ENCODE measurements at places on chromosomes 6 and 20.

DNA sequence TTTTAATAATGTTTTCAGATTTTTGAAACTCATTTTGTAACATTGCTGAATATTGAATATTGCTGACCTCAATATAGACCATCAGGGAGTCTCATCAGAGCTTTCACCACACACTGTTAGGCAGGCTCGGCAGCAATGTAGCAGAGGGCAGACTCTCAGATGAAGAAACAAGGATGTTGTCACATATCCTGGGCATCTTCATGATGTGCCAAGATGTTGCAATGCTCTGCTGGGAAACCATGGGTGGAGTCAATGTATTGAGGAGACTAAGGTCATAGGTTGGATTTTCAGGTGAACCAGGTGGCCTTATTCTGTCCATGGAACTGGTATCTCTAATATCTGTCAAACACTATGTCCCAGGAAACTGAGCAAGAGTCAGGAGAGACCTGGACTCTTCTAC, 27.3 kb downstream of the NR2E1 start:
- DNase-seq = no peak

GRCh38 chr6:159056003-159056402, 11.2 kb upstream of the TAGAP start:
- DNase-seq = no peak

DNA sequence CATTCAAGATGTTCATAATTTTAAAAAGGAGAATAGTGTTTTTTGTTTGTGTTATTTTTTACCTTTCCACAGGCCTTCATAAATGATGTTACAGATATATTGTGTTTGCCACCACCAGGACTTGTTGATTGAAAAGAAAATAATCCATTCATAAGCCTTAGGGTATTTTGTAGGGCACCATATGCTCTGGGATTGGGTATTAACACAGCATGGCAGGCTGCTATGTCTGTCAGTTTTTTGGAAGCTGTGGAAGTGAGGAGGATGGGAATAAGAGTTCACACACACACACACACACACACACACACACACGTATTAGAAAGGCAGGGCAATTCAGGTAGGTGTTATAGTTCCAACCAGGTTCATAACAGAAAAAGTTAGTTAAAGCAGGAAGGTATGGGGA, 237.9 kb downstream of the HDGFL1 start:
- DNase-seq = no peak

- DNase-seq = no peak
These were observed 216.9 kb upstream of the ECI2 start for GRCh38 chr6:4352322-4352669.

DNA sequence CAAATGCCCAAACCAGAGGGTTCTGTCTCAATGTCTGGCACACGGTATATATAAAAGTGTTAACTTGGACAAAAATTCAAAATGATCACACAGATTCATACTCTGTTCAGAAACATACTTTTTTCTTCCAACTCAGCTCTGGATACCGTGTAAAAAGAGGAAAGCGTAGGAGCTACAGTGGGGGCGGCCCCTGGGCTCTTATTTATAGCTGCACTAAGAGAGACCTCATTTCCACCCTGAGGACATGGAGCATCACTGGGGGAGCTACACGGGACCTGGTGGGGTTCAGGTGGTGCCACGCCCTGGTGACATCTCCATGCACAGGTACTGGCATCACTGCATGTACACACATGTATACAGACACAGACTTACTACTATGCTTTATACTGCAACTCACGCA, 185.9 kb upstream of the FOXQ1 start:
- no peak for DNase-seq

- DNase-seq = no peak
These were observed 255.5 kb upstream of the RUNX2 start for GRCh38 chr6:45072673-45073072.

DNA sequence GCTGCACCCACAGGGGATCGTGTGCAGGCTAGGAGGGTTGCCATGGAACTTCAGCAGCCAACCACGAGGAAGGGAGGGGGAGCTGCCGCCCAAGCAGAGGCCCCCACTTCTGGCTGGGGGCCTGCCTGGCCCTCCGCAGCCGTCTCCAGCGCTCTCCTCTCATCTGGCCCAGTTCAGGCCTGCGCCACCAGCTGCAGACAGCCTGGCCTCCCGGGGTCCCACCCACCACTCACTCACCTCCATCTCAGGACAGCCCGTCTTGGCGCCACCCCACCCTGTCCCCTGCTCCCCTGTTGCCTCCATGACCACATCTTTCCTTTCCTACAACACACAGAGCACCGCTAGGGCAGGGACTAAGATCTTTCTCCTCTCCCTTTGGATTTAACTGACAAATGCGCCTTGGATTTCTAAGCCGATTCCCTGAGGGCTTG, 98.7 kb downstream of the ANKRD60 start:
- no peak for DNase-seq

- DNase-seq = no peak
These were observed 13.5 kb upstream of the MOXD1 start for GRCh38 chr6:132414761-132415160.

DNA sequence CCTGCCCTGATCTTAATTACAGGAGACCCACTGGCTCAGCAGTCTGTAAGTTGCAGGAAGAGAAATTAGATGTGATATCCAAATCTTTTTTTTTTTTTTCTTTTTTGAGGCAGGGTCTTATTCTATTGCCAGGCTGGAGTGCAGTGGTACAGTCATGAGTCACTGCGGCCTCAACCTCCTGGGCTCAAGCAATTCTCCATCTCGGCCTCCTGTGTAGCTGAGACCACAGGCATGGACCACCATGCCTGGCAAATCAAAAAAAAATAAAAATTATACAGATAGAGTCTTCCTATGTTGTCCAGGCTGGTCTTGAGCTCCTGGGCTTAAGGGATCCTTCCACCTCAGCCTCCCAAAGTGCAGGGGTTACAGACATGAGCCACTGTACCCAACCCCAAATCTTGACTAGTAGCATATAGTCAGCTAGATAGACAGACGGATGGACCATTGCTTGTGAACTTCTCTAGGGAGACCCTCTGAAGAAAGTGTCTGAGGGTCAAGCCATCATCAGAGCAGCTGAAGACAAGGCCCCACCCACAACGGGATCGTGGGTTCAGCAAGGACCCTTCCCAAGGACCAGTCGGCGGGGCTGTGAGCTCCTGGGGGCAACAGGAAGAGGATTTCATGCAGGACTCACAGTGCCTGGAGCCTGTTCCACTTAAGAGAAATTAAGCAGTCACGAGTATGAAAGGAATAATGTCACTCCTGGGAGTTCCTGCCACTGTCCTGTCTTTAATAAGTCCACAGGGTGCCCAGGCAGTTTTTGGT, 222.7 kb downstream of the ANKRD60 start:
- DNase-seq = no peak

Data from effector CD4-positive, alpha-beta T cell (primary cell).